ENCODE measurements at places on chromosomes 16 and 17. TPM values are rescaled to one million over a fixed set of nuclear protein-coding genes. Genes with fewer than 3 reads are reported as not detected.

TEKT3 gene
- total RNA-seq = 1.4 TPM

ITGA3 gene
- total RNA-seq = 33.4 TPM

TM4SF5 gene
- not detected for total RNA-seq

KRT33B gene
- not detected for total RNA-seq

ALOX12B gene
- total RNA-seq = not detected
